Ascending aorta (tissue), 2 donors: ENCODE measurements at places on chromosomes 7 and 10.

DNA sequence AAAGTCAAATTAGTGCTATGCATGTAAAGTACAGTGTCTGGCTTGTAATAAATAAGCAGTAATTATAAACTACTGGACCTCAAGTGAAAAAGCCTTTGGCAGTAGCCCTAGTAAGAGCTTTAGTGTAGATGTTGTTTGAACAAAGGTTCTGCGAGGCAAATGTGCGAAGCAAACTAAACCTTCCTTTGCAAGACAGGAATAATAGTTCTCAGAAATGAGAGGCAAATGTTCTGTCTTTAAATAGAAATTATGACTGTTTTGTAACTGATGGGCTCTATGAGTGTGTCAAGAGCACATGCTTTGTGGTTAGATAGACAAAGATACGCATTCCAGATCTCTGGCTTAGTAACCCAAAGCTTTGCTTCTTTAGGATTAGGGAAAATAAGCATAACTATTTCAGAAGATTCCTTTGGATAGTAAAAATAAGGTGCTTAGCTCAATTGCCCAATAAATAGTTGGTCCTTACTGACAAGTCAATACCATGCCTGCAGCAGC, 169.2 kb upstream of the CDC14C start:
- no peak overlapping the region for H3K27ac ChIP-seq
- no peaks in the 10 kb centered on the region for H3K36me3 ChIP-seq

DNA sequence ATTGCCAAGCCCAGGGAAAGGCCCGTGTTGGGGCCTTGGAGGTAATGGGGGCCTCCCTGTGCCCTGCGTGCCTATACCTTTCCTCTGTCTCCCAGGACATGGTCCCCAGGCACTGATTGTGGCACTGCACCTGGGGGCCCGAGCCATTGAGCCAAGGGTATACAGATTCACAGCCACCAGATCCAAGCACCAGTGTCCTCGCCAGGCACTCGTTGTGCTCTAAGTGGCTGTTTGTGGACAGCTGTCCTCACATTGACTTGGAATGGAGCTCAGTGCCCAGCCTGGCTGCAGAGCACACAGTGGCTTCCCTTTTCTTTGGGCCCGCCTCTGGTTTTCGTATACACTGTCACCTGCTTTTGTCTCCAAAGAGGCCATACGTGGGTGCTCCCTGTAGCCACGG, 72.0 kb upstream of the BTBD16 start:
- H3K27me3 ChIP-seq: no peaks in the 10 kb centered on the region
- H3K36me3 ChIP-seq: peaks cover 27% of the 10 kb centered on the region
- DNase-seq: no peak
- no peak overlapping the region for H3K27ac ChIP-seq
- no peak overlapping the region for H3K4me3 ChIP-seq
- no peaks in the 10 kb centered on the region for H3K4me1 ChIP-seq

DNA sequence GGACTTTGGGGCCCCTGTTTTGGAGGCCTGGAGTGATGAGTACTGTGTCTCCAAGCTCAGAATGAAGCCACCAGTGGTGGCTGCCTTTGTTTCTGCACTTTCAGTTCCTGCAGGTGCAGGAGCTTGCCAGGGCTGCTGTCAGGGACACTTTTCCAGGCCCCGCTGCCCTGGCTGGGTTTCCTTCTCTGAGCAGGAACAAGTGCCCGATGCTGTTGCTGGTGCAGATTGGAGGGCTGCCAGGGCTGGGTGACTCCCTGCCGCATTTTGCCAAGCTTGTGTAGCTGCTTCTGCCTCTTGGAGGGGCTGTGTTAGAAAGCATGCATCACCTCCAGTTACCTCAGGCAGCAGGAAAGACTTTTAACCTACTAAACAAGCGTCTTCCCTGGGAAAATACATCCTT, 211.1 kb downstream of the MGMT start:
- no peak overlapping the region for H3K27ac ChIP-seq
- no peak for DNase-seq
- no peaks in the 10 kb centered on the region for H3K4me1 ChIP-seq

GRCh38 chr10:24642921-24643678, 80.6 kb downstream of the ARHGAP21 start:
- H3K4me1 ChIP-seq: peaks cover 4% of the 10 kb centered on the region
- no peak overlapping the region for H3K27ac ChIP-seq
- H3K4me3 ChIP-seq: no peak overlapping the region
- no peaks in the 10 kb centered on the region for H3K27me3 ChIP-seq
- H3K36me3 ChIP-seq: no peaks in the 10 kb centered on the region

DNA sequence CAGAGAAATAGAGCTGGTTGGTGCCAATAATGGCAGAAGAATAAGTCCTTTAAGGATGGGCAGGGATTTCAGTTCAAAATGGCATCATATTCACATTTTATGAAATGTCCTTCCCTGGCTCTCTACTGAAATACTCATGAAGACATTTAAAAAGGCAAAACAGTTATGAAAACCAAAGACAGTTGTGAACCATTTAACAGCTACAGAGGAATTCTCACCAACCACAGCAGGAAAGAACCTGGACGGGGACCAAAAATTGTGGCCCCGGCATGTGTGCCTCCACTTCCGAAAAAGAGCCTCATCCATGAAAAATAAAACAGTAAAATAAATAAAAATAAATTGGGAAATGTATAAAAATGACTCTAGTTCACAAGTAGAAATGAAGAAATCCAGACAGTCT, 539.5 kb downstream of the SUGCT start:
- no peaks in the 10 kb centered on the region for H3K36me3 ChIP-seq
- H3K27ac ChIP-seq: no peak overlapping the region
- H3K4me3 ChIP-seq: no peak overlapping the region
- DNase-seq: no peak
- no peaks in the 10 kb centered on the region for H3K27me3 ChIP-seq

- no peaks in the 10 kb centered on the region for H3K4me1 ChIP-seq
- no peaks in the 10 kb centered on the region for H3K36me3 ChIP-seq
- H3K27me3 ChIP-seq: no peaks in the 10 kb centered on the region
- no peak overlapping the region for H3K27ac ChIP-seq
Measured at GRCh38 chr7:26326211-26326610, 34.5 kb downstream of the SNX10 start.

GRCh38 chr10:20745556-20746375, 151.3 kb downstream of the NEBL start:
- no peak for DNase-seq
- H3K36me3 ChIP-seq: no peaks in the 10 kb centered on the region
- no peaks in the 10 kb centered on the region for H3K4me1 ChIP-seq
- no peak overlapping the region for H3K4me3 ChIP-seq
- peak overlapping the region; percentile 50 for H3K27ac ChIP-seq

GRCh38 chr10:91196268-91197048, 24.0 kb upstream of the PCGF5 start:
- H3K4me1 ChIP-seq: no peaks in the 10 kb centered on the region
- no peak for DNase-seq
- H3K27ac ChIP-seq: peak overlapping the region; percentile 22
- no peaks in the 10 kb centered on the region for H3K27me3 ChIP-seq
- H3K36me3 ChIP-seq: no peaks in the 10 kb centered on the region

DNA sequence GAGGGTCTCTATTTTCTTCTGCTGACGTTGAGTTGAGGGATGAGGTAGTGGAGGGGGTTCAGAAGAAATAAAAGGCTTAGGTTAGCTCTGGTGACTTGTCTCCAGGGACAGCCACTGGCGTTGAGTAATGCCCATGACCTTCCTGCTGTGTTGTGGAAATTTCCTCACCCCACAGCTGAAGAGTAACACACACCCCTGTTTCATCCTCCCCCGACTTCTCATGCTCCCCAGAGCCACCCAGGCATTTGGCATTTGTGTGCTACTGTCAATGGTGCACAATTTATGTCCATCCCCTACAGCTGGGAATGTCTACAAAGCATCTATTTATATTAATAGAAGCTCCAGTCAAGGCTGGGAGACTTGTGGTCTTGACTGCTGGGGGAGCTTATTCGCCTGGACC, 4.7 kb upstream of the TMEM72 start:
- H3K27me3 ChIP-seq: no peaks in the 10 kb centered on the region
- H3K36me3 ChIP-seq: no peaks in the 10 kb centered on the region
- no peak overlapping the region for H3K27ac ChIP-seq
- no peaks in the 10 kb centered on the region for H3K4me1 ChIP-seq
- DNase-seq: no peak

- no peaks in the 10 kb centered on the region for H3K36me3 ChIP-seq
- no peak overlapping the region for H3K4me3 ChIP-seq
- DNase-seq: no peak
Measured at GRCh38 chr10:101725296-101726114, 30.5 kb upstream of the FBXW4 start.

DNA sequence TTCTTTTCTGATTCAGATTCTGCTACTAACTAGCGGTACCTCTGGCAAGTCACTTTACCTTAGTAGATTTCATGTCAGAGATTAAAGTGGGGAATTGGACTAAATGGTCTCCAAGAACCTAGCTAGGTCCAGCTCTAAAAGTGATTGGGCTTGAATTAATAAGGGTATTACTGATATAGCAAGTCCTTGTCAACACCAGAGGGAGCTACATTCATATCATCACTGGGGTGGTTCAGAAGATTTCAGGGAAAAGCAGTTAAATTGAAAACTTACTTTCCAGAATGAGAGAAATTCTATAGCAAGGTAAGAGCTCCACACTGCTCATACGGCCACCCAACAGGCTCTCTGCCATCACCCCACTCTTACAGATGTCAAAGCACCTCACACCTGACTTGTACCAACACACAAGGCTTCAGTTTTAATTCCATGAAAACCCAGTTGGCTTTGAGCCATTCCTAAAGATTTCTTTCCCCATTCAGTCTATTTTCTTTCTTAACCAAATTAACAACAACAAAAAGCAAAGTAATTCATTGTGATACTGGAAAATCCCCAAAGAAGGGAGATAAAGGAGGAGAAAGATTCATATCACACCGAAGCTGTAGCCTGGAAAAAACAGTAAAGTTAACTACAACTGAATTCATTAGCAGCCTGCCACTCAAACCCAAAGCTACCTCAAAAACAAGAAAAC, 38.0 kb upstream of the SPOCK2 start:
- peak overlapping the region; percentile 21 for H3K27ac ChIP-seq
- no peaks in the 10 kb centered on the region for H3K27me3 ChIP-seq
- peaks cover 7% of the 10 kb centered on the region for H3K4me1 ChIP-seq
- DNase-seq: no peak
- peaks cover 2% of the 10 kb centered on the region for H3K36me3 ChIP-seq

DNA sequence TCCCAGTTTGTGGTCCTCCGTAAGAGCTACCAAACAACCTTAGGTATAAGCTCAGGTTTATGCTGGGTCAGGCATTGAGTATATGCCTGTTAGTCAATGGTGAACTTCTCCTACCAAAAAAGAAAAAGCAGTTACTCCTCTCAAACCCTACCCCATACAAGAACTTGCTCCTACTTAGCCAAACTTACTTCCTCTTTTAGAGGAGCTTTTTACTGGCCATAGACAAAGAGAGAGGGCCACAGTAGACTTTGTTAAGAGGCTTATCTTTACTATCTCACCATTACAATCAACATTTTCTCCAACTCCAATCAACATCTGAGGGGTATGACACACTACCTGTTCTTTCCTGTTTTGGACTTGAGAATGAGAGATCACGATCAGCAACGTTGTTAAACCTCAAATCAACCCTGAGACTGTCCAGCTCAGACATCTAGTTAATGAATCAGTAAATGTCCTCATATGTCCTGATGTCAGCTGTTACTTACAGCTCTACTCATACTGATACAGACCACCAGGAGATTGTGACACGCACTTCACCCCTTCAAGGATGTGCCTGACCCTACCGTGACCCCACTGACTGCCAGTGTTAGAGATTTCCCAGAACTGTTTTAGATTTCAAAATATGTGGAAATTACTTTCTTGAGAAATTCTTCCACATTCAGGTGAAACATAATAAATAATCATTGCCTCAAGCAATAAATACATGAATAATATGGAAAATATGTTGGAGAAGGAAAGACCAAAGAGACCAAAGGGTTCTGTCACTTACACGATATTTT, 18.4 kb upstream of the CCDC71L start:
- no peak overlapping the region for H3K4me3 ChIP-seq
- H3K4me1 ChIP-seq: no peaks in the 10 kb centered on the region
- no peak overlapping the region for H3K27ac ChIP-seq
- no peaks in the 10 kb centered on the region for H3K27me3 ChIP-seq
